Osteoblast (primary cell): ENCODE measurements at places on chromosomes 2 and 18. TPM values are rescaled to one million over a fixed set of nuclear protein-coding genes. Genes with fewer than 3 reads are reported as not detected.

DNA sequence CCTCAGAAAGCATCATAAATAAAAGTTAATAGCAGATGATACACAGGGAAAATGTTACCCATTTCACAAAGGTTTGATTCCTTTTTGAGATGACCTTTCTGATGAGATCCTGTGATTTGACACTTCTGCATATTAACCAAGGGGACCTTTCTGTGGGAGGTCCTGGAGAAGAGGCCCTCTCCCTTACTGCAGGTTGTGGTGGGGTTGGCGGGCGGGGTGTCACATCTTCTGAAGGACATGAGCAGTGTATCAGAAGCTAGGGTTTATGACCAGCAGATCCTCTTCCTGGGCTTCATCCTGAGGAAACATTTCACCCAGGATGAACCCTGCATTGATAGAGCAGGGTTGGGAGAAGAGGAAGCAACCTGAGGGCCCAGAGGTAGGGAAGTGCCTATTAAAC is 37.2 kb upstream of the SCLY start:
- peaks cover 10% of the 10 kb centered on the region for H3K4me1 ChIP-seq
- no peak for DNase-seq

- H3K4me1 ChIP-seq, result peaks cover 6% of the 10 kb centered on the region
- H3K27ac ChIP-seq, result no peak overlapping the region
- no peak overlapping the region for H3K4me3 ChIP-seq
- H3K36me3 ChIP-seq, result no peaks in the 10 kb centered on the region
- DNase-seq, result no peak
Measured at GRCh38 chr2:111627256-111627655, 256.7 kb downstream of the ANAPC1 start.

GRCh38 chr18:80244167-80244566 is 3.1 kb downstream of the PARD6G start:
- H3K4me1 ChIP-seq, result peaks cover 3% of the 10 kb centered on the region
- H3K4me3 ChIP-seq, result no peak overlapping the region
- no peaks in the 10 kb centered on the region for H3K36me3 ChIP-seq
- DNase-seq, result no peak
- peaks cover 30% of the 10 kb centered on the region for H3K27me3 ChIP-seq

DNA sequence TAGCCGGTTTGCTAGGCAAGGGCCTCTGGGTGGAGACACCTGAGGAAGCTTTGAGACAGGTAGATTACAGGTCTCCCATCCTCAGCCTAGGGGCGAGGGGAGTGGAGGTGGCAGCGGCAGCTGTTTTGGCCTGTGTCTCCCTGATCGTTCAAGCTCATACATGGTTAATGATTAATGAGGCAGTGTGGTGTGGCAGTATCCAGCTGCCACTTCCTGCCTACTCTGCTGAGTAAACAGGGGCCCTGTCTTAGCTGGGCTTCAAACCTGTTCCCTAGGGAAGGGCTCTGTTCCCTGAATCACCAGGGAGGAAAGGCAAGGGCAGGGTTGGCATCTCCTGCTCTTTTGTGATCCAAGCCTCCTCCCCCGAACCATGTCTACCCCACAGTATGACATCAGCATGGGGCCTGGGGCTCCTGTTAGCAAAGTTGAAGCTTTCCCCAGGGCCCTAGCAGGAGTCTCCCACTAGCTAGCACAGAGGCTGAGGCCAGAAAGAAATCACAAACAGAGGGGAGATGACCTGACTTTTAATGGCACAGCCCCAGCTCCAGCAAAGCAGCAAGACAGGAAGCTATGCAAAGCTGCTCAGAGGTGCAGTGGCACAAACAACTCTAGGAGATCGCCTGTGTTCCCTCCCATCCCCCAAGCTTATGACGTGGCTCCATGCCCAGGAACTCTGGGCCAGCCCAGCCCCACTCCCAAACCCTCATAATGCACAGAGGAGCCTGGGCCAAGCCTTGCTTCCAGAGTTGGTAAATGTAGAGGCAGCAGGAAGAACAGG is 3.7 kb upstream of the TUBA4B start:
- peaks cover 23% of the 10 kb centered on the region for H3K36me3 ChIP-seq
- DNase-seq, result peak; percentile 92
- H3K4me1 ChIP-seq, result peaks cover 72% of the 10 kb centered on the region
- peak overlapping the region; percentile 36 for H3K4me3 ChIP-seq
- H3K27ac ChIP-seq, result peak overlapping the region; percentile 88
- no peaks in the 10 kb centered on the region for H3K27me3 ChIP-seq

- no peak for DNase-seq
- H3K4me1 ChIP-seq, result no peaks in the 10 kb centered on the region
- no peak overlapping the region for H3K4me3 ChIP-seq
- no peaks in the 10 kb centered on the region for H3K36me3 ChIP-seq
Measured at GRCh38 chr18:6476190-6476589, 61.5 kb upstream of the L3MBTL4 start.

GRCh38 chr2:170715062-170715931 is at the start of gene SP5:
Gene SP5, plus strand, starts transcription at chr2:170715337. Its CDS starts 176 bp downstream, at chr2:170715513.
- DNase-seq, result peak; percentile 93
- no peaks in the 10 kb centered on the region for H3K36me3 ChIP-seq
- H3K27ac ChIP-seq, result no peak within 1 kb of the TSS
- H3K27me3 ChIP-seq, result peaks cover 91% of the 10 kb centered on the region

DNA sequence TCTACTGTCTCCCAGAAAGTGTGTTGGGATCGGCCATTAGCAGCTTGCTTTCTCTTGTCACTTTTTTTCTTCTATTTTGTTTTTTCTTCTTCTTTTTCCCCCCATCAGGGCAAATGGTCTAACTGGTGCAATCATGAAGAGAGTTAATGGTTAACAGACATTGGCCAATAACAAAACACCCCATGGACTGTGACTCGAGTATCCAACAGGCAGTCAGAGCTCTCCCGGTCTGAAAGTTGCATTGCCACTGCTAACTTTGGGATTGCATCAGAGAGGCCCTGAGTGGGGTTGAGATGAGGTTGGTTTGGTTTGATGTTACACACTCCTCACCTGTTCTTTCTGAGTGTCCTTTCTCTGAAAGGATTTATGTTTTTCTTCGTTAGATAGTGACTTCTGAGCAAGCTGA is 12.9 kb upstream of the SNORC start:
- no peaks in the 10 kb centered on the region for H3K27me3 ChIP-seq
- H3K4me1 ChIP-seq, result peaks cover 25% of the 10 kb centered on the region
- H3K4me3 ChIP-seq, result no peak overlapping the region
- no peak overlapping the region for H3K27ac ChIP-seq
- DNase-seq, result peak; percentile 55
- H3K36me3 ChIP-seq, result peaks cover 43% of the 10 kb centered on the region

GRCh38 chr2:177675350-177675821 is 282.8 kb downstream of the AGPS start:
- no peak overlapping the region for H3K27ac ChIP-seq
- no peaks in the 10 kb centered on the region for H3K4me1 ChIP-seq
- H3K27me3 ChIP-seq, result peaks cover 4% of the 10 kb centered on the region
- H3K36me3 ChIP-seq, result no peaks in the 10 kb centered on the region
- H3K4me3 ChIP-seq, result no peak overlapping the region

- H3K27me3 ChIP-seq, result no peaks in the 10 kb centered on the region
- no peaks in the 10 kb centered on the region for H3K4me1 ChIP-seq
- H3K36me3 ChIP-seq, result no peaks in the 10 kb centered on the region
- DNase-seq, result no peak
Measured at GRCh38 chr2:142938240-142938639, 60.8 kb downstream of the KYNU start.

DNA sequence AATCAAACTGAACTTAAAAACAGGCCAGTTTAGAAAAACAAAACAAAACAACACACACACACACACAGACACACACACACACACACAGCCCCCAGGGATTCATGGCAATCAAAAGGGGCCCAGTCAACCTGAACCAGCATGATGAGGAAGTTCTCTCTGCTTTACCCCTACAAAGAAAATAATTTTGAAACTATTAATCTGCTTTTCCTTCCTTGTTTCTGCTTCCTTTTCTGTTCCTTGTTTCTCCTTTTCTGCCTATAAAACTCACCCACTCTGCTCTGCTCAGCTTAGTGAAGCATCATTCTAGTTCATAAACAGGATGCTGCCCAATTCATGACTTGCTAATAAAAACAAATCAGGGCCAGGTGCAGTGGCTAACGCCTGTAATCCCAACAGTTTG is 203.1 kb downstream of the RAB3GAP1 start:
- H3K27me3 ChIP-seq, result no peaks in the 10 kb centered on the region
- peaks cover 17% of the 10 kb centered on the region for H3K4me1 ChIP-seq
- H3K27ac ChIP-seq, result no peak overlapping the region
- no peak for DNase-seq

GRCh38 chr2:202454536-202454935 is 78.4 kb downstream of the BMPR2 start:
- no peaks in the 10 kb centered on the region for H3K27me3 ChIP-seq
- H3K4me1 ChIP-seq, result no peaks in the 10 kb centered on the region
- no peak overlapping the region for H3K4me3 ChIP-seq
- H3K27ac ChIP-seq, result no peak overlapping the region
- DNase-seq, result no peak
- no peaks in the 10 kb centered on the region for H3K36me3 ChIP-seq

- H3K4me3 ChIP-seq, result no peak overlapping the region
- H3K27me3 ChIP-seq, result no peaks in the 10 kb centered on the region
- H3K36me3 ChIP-seq, result no peaks in the 10 kb centered on the region
- H3K4me1 ChIP-seq, result no peaks in the 10 kb centered on the region
- DNase-seq, result no peak
Measured at GRCh38 chr2:140808820-140809219, 1322.0 kb downstream of the LRP1B start.

DNA sequence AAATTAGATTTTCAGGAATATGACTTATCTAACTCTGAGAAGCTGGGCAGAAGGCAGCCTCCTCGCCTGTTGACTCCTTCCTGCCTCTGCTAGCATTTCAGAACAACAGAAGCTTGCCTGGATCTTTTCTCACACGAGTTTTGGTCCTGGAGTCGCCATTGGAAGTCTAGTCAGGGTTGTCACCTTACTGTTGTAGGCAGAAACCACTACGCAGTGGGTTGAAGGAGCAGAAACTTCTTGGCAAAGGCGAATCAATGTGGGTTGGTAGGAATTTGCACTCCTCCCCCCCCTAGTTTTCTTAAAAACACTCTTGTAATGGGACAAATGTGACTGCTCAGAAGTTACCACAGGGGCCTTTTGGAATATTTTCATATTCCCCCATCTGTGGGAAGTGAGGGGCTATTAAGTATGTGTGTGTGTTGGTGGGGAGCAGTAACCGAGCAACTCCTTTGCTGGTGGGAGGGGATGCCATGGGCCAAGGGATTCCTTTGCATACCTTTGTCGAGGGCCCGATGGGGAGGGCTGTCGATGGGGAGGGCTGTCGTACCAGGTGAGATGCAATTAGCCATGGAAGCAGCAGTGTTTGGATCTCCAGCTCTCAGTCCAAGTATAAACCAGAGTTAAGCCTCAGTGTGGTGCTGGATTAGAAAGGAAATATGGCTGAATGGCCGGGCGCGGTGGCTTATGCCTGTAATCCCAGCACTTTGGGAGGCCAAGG is 117.4 kb downstream of the FMNL2 start:
- no peaks in the 10 kb centered on the region for H3K4me1 ChIP-seq
- peak; percentile 36 for DNase-seq
- no peaks in the 10 kb centered on the region for H3K27me3 ChIP-seq
- H3K27ac ChIP-seq, result no peak overlapping the region
- H3K4me3 ChIP-seq, result no peak overlapping the region

GRCh38 chr2:199144036-199144435 is 313.7 kb downstream of the SATB2 start:
- H3K27me3 ChIP-seq, result no peaks in the 10 kb centered on the region
- no peaks in the 10 kb centered on the region for H3K36me3 ChIP-seq
- H3K4me3 ChIP-seq, result no peak overlapping the region
- no peak overlapping the region for H3K27ac ChIP-seq
- no peak for DNase-seq

The ABCG8 gene
- total RNA-seq, result not detected in 2 replicates

The FBLN7 gene
- total RNA-seq, result 5.3 and 5.8 TPM in 2 replicates

The RIT2 gene
- not detected in 2 replicates for total RNA-seq

The NEB gene
- total RNA-seq, result 0.29 and 0.36 TPM in 2 replicates

The RNPEPL1 gene
- 13.0 and 14.7 TPM in 2 replicates for total RNA-seq

The ERFE gene
- 0.88 and 1.8 TPM in 2 replicates for total RNA-seq

The SMYD5 gene
- total RNA-seq, result 16.5 and 17.4 TPM in 2 replicates
